Articular chondrocyte of knee joint (primary cell): ENCODE measurements at places on chromosomes 2 and 18. TPM values are rescaled to one million over a fixed set of nuclear protein-coding genes. Genes with fewer than 3 reads are reported as not detected.

Gene LYPD1
- 0.76 TPM in 1 of 2 replicates, not detected in the other for total RNA-seq

Gene PLCD4
- 14.0 and 14.2 TPM in 2 replicates for total RNA-seq

Gene KDM3A
- 36.0 and 40.1 TPM in 2 replicates for total RNA-seq

Gene DOK6
- total RNA-seq, result 0.76 and 1.0 TPM in 2 replicates

Gene C2orf72
- total RNA-seq, result 0.65 and 2.1 TPM in 2 replicates
